Activated CD8-positive, alpha-beta memory T cell treated with anti-CD3 and anti-CD28 coated beads for 1 hour (primary cell): ENCODE measurements at places on chromosomes 3 and 15.
A peak's percentile ranks its signal among the peaks of the same experiment; 100 is the strongest.

GRCh38 chr15:93837450-93837849, 393.9 kb upstream of the MCTP2 start:
- DNase-seq = no peak

- no peak for DNase-seq
Observed at GRCh38 chr3:150372722-150373121, 35.4 kb upstream of the TSC22D2 start.

GRCh38 chr3:106573605-106574004, 704.8 kb upstream of the CBLB start:
- no peak for DNase-seq

- DNase-seq = no peak
Observed at GRCh38 chr15:69823223-69823907, 274.4 kb downstream of the TLE3 start.

GRCh38 chr15:46848704-46849103, 868.6 kb upstream of the SEMA6D start:
- no peak for DNase-seq

DNA sequence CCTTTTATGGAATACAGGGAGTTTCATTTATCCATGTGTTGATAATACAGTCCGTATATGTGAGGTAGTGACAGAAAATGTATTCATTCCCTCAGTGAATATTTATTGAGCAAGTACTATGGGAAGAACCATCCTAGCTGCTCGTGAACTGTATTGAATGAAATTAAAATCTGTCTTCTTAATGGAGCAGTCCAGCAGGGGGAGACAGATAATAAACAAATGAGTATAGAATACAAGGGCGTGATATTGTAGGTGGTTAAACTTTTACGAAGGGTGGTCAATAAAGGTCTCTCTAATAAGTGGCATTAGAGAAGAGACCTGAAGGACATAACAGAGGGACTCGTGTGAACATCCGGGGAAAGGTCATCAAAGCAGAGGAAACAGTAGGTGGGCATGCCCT, 62.7 kb upstream of the OSTN start:
- no peak for DNase-seq

- no peak for DNase-seq
Observed at GRCh38 chr3:74787011-74787410, 172.6 kb upstream of the CNTN3 start.

DNA sequence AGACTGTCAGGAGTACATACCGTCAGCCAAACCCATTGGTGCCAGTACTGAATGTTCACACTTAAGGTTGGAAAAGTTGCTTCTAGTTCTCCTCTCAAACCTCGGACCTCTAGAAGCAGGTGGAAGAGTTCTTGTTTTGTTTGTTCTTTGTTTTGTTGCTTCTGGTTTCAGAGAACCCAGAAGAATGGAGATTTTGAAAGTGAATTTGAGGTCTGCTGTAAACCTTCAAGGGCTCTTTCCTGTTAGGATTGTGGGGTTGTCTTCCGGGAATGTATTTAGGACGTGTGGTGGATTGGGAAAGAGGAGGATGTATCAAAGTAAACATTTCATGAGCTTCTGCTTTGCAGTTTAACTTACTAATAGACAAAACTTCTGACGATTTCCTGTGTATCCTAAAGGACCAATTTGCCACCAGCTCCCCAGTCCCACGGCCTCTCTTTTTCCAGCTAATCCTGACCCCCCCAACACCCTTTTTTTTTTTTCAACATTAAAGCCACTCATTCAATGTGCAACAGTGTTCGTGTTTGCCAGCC, 50.3 kb downstream of the FILIP1L start:
- no peak for DNase-seq

- DNase-seq = no peak
Observed at GRCh38 chr15:42156243-42156922, at the start of gene PLA2G4F. Gene PLA2G4F, minus strand, starts transcription at chr15:42156636. Its CDS starts 87 bp downstream, at chr15:42156549.

GRCh38 chr3:102090721-102091045, 241.4 kb downstream of the NFKBIZ start:
- DNase-seq = no peak

- DNase-seq = no peak
Observed at GRCh38 chr3:32104492-32104891, 1.9 kb upstream of the GPD1L start.

GRCh38 chr3:142366434-142366833, 81.4 kb downstream of the XRN1 start:
- no peak for DNase-seq

- DNase-seq = no peak
Observed at GRCh38 chr3:17967111-17967510, 224.7 kb upstream of the TBC1D5 start.

DNA sequence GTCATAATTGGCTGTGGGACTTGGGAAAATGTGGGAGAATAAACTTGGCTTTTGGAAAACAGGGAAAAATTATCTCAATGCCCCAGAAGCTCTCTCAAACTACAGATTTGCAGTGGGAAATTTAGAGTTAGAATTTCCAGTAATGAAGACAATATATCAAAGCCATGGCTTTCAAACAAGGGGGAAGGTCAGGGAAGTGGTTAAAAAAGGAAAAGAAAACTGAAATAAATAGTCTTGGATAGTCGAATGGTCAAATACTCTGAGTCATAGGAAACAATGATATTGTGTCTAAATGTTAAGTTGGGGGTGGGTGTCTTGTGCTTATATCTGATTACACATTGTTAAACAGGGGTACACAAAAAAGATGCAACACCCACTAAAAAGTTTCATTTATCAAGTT, 272.4 kb upstream of the COL8A1 start:
- no peak for DNase-seq

GRCh38 chr15:62067448-62068044, 769 bp downstream of the C2CD4A start:
- no peak for DNase-seq

DNA sequence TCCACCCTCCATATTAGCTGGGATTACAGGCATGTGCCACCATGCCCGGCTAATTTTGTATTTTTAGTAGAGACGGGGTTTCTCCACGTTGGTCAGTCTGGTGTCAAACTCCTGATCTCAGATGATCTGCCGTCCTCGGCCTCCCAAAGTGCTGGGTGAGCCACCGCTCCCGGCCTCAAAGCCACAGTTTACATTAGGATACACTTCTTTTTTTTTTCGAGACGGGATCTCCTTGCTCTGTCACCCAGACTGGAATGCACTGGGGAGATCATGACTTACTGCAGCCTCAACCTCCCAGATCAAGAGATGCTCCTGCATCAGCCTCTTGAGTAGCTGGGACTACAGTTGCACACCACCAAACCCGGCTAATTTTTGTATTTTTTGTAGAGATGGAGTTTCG, 2.5 kb upstream of the NR1D2 start:
- DNase-seq = no peak

GRCh38 chr15:56598991-56599390, 134.1 kb upstream of the MNS1 start:
- no peak for DNase-seq

GRCh38 chr3:135145581-135145980, 350.5 kb downstream of the EPHB1 start:
- no peak for DNase-seq

- no peak for DNase-seq
Observed at GRCh38 chr3:12708584-12709192, 44.8 kb upstream of the RAF1 start.

DNA sequence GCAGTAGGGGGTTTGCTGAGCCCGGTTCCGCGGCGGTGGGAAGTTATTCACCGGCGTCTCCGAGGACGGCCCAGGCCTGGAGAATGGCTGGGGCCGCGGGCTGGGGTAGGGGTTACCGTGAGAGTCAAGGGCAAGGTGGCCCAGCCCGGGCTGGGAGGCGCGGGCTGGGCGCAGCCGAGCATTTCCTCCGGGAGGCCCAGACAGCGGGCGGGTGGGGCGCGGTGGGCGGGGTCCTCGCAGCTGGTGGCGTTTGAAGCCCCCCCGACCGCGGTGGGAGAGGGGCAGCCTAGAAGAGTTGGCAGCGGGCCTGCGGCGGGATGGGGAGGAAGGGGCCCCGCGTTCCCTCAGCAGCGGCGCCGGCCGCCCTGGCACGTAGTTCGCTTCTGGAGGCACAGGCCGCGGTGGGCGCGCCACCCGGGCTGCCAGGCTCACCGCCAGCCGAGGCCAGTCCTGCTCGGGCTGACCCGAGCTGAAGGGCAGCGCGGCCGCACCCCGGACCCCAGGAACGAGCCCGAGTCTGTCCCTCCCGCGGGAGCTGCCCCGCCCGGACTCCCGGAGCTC, 960 bp upstream of the KLF13 start:
- DNase-seq = peak; percentile 43
